Fibroblast of skin of back (primary cell): ENCODE measurements at places on chromosomes 1 and 21.

DNA sequence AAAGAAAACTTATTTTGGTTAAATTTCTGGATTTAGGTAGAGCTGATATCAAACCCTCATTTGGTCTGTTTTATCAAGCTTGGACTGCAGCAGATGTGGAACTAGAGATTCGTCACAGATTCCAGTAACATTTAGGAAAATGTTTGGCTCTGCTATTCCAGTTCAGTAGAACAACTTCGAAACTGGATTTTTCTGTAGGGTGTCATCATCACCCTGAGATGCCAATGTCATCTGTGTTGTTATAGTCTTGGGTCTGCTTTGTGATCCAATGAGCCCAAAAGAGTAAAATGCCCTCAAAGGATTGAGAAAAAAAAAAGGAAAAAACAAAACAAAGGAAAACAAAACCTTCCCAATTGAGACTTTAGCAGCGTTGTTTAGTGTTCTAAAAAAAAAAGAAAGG is 55.4 kb downstream of the LAMC2 start:
- DNase-seq = peak; percentile 52

- DNase-seq = no peak
Measured at GRCh38 chr1:190906206-190906725, 428.6 kb upstream of the BRINP3 start.

DNA sequence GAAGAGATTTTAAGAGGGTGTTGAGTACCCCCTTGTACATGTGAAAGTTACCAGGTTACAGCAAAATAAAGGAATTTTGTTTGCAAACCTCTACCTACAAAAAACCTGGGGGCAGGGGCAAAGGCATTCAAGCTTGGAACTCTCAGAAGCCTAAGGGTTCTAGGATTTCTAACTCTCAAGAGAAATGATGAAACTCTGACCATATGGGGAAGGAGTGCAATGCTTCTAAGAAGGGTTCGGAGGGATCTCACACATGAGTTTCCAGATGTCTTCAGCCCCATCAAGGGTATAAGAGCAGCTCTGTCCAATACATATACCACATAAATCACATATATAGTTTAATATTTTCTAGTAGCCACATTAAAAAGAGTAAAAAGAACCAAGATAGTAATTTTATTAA is 7.3 kb upstream of the FCGR2A start:
- DNase-seq = no peak

GRCh38 chr1:184896000-184896399 is 78.3 kb downstream of the NIBAN1 start:
- DNase-seq = no peak

DNA sequence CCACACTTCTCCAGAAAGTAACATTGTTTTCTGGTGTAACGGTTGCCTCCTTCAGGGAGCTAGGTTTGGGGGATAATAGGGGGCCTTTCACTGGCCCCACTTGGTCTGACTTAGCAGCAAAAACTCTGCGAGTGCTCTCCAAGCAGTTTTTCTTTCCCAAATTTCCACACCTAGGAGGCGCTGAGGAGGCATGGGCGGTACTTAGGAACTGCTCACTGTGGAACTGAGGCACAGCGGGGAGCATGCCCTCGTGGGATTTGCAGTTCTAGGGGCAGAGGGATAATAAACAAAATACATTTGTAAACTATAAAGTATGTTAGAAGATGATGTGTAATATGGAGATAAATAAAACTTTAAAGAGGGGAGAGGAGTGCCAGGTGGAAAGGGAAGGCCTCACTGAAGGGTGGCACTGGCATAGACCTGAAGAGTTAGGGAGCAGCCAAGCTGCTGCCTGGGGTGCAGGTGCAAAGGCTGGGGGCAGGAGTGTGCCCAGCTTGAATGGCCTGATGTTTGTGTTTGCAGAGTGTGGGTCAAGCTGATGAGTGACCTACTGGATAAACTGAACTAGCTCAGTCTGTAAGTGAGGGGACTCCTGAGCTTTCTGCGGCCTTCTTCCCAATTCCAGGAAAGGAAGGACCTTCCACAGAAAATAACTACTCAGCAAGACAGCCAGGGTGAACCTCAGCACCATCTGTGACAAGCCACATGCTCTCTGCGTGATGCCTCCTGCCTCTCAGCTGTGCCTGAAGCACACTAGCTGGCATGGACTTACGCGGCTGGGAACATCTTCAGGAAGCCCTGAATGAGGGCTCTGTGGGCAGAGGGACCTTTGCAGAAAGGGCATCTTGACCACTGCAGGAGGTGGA is 1.9 kb downstream of the EPHX1 start:
- DNase-seq = no peak

DNA sequence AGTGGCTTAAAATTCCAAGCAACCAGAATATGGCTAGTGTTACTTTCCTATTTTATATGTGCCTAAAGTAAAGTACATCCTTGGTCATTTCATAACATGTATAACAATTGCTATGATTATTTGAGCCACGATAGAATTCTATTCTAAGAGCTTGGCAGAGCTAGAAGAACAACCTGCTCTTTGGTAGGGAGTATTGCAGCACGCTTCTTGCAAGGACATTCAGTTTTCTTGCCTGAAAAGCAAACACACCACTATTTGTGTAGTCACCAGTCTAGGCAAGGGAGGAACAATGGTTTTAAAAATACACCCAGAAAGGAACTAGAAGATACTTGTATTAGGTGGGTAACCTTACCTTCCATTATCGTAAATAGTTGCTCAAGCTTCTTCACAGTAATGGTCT is 51.5 kb downstream of the CNST start:
- DNase-seq = no peak

DNA sequence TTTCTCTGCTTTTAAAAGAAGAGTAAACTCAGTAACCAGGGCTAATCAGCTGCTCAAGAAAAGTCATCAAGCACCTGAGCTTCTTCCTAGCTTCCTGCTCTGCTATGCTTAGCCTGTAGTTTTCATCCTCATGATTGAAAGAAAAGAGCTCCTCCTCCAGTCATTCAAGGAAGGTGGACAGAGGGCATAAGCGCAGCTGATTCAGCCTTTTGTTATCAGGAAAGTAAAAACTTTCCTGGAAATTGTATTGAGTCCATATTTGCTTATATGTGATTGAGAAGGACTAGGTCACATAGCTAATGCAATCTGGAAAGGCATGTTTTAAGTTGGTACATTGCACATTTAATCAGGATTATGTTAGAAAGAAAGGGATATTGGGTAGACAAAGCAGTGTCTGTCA is 8.5 kb upstream of the BACH1 start:
- DNase-seq = no peak

GRCh38 chr1:50973875-50974617 is 4.0 kb downstream of the CDKN2C start:
- DNase-seq = no peak

DNA sequence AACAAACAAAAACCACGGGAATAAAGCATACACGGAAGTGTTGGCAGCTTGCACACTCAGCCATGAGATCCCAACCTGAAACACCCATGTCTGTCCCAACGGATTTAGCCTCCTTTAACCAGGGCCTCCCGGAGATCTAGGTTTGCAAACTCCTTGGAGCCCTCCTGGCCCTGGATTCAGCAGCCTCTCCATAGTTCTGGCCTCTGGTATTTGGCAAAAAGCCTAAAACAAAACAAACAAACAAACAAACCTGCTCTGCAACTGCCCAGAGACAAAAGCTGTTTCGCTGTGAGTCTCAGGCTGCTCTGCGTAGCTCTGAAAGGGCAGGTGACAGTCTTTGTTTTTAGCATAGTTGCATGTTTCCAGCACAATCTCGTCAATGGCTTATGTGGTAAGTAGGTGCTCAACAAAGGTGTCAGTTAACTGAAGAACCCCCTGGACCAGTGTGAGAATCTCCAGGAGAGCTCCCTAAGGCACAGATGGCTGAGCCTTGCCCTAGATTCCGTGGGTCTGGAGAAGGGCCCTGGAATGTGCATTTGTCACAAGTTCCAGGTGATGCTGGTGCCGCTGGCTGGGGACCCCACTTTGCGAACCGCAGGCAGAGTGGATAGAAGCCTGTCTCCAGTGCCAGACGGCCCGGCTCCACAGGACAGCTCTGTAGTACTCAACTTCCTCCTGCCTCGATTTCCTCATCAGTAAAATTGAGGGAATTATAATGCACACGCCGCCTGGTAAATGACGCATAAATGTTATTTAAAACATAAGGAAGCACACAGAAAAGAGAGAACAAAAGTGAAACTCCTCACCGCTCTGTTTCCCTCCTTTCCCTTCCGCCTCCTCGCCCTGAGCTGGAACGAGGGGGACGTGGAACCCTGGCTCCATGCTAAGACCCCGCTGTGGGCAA is 86.2 kb downstream of the RIPK4 start:
- no peak for DNase-seq

DNA sequence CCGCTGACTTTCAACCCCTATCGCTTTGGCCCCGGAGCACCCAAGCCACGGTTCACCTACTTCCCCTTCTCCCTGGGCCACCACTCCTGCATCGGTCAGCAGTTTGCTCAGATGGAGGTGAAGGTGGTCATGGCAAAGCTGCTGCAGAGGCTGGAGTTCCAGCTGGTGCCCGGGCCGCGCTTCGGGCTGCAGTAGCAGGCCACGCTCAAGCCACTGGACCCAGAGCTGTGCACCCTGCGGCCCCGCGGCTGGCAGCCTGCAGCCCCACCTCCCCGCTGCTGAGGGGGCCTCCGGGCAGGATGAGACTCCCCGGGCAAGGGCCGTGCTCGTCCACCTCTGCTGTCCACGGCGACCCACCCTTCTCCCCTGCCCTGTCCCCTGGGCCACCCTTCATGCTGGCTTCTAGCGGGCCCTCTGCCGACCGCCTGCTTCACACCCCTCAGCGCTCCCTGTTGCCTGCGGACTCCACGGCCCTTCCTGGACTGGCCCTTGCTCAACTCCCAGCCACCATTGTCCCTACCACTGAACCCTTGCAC is 92.2 kb upstream of the TRABD2B start:
- no peak for DNase-seq

GRCh38 chr1:53043271-53043670 is 18.7 kb upstream of the PODN start:
- peak; percentile 79 for DNase-seq

- no peak for DNase-seq
Measured at GRCh38 chr21:41774467-41775148, 7.8 kb upstream of the RIPK4 start.

DNA sequence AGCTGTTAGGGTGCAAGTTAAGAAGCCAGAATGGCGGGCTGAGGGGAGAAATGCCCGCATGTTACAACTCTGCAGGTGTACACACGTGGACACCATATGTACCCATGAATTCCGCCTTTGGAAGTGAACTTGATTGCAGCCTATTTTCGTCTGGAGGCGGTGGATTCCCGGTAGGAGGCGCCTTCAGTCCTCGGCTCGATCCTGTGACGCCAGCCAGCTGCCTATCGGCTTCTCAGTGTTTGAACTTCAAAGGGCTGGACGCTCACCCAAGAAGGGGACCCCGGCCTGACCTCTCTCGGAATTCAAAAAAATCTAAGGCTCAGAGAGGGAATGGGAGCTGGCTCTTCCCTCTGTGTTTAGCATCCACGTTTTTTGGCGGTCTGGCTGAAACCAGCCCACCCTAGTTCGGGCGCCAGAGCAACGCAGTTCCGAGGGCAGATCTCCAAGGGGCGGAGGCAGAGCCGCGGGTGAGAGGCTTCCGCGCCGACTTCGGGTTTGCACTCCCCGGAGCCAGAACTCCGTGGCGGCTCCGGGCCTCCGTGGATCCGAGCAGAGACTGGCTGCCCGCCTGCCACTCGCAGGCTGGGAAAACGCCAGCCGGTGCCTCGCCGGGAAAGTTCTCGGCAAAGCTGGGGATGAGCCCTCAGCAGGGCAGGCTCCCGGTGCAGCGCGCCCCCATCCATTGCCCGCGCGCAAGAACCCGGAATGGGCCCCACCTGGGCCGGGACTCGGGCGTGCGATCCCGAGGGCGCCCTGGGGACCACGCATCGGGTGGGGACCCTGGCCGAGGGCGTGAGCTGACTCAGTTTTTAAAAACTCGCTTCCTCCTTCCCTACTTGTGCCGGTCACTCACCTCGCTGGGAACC is 996 bp upstream of the TMEM51 start:
- peak; percentile 72 for DNase-seq

DNA sequence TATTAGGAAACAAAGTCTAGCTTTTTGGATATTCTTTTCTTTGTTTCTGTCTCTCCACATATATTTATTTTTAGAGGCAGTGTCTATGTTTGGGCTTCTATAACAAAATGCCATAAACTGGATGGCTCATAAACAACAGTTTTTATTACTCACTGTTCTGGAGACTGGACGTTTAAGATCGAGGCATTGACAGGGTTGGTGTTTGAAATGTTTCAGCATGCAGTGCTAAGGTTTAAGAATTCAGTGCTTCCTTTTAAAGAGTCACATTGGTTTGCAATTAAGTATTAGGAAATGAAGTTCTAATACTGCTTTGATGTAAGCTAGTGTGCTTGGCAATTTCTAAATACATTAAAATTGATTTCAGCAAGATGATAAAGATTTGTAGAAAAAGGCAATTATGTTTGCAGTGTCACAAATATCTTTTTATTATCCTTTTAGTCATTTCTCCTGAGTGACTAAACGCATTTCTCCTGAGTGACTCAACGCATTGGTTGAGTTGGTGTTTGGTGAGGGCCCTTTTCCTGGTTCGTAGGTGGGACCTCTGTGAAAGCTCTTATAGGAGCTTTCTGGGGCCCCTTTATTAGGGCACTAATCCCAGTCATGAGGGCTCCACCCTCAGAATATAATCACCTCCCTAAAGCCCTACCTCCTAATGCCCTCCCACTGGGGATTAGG is 317.0 kb downstream of the USP25 start:
- peak; percentile 53 for DNase-seq

GRCh38 chr1:7264101-7264500 is 478.8 kb downstream of the CAMTA1 start:
- no peak for DNase-seq

DNA sequence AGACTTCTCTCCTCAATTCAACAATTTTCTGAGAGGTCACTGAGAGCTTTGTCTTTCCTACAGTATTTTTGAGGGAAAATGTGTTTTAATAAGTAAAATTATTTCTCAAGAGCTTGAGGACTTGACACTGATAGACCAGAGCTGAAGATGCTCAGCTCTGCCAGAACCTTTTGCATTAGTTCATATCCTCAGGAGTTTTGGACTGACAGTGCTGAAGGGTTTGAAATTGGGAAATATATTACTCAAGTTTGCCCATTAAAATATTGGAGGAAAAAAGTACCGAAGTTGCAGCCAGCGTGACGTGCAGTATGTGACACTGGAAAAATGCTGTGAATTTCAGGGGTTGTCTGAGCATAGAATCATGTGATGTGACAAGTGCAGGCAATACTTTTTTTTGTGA is 346.6 kb upstream of the DPYD start:
- no peak for DNase-seq

GRCh38 chr1:55466373-55466772 is 251.2 kb upstream of the USP24 start:
- no peak for DNase-seq

DNA sequence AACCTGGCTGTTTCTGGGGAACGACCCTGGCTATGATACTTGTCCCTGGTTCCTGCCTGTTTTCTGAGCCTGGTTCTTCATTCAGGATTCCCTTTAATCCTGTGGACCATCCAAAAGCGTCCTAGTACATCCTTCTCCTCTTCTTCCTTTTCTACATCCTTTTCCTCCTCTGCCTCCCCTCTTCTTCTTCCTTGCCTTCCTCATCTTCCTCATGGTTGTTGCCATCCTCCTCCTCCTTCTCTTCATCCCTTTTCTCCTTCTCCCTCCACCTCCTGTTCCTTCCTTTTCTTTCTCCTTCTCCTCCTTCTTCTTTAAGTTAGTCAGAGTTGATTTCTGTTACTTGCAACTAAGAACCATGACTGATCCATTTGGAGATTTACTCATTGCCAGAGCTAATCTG is 197.8 kb downstream of the FOXD2 start:
- no peak for DNase-seq
